ENCODE measurements at places on chromosomes 5 and 9.

GRCh38 chr9:99244344-99245260, 22.5 kb downstream of the SEC61B start:
- no peak for DNase-seq

- peak; percentile 34 for DNase-seq
Measured at GRCh38 chr5:100777680-100778300, 125.3 kb downstream of the ST8SIA4 start.

DNA sequence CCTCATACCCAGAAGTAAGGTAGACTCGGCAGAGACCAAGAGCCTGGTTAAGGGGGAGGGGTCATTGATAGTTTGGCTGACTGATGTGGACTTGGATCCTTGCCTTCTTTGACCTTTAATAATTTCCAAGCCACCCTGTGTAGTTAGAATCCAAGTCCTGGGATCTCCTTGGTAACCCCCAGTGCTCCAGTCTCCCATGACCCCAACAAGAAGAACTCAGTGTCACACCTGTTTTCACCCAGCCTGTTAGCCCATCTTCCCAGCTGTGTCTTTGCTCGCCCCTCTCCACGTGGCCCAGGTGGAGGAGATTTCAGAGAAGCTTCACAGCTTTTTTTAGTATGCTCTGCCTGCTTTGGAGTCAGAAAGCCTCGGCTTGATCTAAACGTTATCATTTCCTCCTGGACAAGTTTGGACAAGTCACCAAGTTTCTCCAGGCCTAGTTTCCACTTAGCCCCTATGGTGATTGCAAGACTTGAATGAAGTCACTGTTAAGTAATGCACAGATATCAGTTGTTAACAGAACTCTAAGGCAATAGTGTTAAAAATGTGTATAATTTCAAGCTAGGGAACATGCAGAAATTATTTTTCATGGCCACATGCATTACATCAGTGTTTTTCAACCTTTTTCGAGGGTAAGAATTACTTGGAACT, 170.0 kb downstream of the TMEM38B start:
- DNase-seq: no peak

- DNase-seq: no peak
Measured at GRCh38 chr5:168602517-168602916, 23.3 kb upstream of the PANK3 start.

DNA sequence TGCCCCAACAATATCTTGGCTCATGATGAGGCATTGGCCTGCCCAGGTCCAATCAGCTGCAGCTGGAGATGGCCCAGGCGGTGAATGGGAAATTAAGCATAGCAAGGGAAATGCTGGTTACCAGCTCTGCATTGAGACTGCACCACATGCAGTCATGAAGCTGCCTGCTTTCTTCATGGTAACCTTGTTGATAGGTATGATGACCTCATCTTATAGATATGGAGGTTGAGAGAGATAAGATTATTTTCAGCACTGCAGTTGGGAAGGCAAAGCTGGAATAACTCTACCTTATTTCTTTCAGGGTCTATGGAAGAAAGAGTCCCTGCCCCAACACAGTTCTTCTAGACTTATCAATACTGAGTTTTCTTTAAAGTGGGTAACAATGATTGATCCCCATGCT, 180.1 kb downstream of the ICE1 start:
- DNase-seq: no peak

GRCh38 chr5:11467588-11467987, 436.7 kb downstream of the CTNND2 start:
- DNase-seq: no peak

DNA sequence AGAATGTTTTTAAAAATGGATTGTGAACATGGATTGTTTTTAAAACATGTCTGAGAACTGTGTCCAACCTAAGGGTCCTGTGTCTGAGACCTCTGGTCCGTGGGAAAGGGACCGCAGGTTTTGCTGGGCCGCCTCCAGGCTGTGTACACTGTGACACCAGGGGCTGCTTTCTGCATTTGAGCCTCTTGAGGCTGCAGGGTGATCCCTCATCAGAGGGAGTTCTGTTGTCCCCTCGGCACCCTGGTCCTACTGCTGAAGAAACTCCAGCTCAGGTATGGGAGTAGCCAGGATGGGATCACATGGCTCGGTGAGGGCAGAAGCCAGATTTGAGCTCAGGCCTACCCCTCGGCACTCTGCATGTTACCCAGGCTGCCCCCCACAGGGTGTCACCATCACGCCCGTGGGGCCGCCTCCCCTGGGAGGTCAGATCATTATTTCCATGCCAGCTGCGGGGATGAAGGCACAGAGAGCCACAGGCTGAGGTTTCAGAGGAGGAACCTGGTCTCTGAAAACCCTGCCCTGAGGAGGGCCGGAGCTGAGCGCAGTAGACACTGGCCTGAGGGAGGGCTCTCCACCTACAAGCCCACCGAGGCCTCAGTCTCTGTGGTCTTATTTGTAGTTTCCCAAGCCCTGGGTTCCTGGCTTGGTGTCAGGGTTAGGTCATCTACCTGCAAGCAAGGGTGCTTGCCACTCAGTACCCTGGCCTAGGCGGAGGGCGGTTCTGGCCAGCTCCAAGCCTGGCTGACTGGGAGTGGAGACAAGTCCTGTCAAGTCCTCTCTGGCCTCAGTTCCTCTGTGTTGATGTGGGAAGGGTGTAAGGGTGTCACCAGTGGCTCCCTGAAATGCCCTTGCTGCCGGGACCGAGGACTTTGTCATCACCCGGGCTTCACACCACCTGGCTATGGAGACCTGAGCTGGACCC, 2.8 kb downstream of the PRR7 start:
- DNase-seq: no peak

- no peak for DNase-seq
Measured at GRCh38 chr5:147972076-147972840, 65.9 kb upstream of the C5orf46 start.

DNA sequence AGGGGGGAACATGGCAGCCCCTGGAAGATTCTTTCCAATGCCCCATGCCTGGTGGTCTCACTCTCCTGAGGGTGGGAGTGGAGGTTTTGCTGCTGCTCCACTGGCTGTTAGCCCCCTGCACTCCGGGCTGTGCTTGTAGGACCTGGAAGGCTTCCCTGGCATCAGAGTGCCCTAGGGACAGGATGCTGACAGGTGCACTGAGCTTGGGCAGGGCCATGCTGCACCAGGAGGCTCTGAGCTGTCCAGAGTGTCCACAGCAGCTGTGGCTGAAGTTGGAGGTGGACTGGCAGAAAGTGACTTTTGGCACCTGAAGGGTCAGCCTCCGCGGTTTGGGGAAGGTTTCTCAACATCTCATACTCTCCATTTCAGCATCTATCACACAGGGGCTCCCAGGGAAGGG, 249.1 kb downstream of the GADD45G start:
- DNase-seq: no peak

DNA sequence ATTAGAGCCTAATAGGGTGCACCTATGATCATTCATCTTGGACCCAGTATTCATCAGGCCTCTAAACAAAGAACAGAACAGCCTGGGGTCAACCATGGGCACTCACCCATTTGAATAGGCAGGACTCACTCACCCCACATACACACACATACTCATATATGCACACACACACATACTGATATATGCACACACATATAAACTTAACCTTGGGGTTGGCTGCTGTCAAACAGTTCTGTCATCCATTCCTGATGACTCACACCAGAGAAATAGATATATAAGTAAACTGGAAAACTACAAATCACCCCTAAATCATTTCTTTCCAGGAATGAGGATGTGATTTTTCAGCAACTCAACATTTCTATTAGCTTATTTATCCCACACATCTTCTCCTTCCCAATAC, 51.3 kb downstream of the ARL15 start:
- DNase-seq: no peak

GRCh38 chr5:126975796-126976195, 54.6 kb downstream of the MARCHF3 start:
- no peak for DNase-seq

Data from RCC 7860 (cell line).